GF-D8 (cell line): ENCODE measurements at places on chromosomes 4 and X.

DNA sequence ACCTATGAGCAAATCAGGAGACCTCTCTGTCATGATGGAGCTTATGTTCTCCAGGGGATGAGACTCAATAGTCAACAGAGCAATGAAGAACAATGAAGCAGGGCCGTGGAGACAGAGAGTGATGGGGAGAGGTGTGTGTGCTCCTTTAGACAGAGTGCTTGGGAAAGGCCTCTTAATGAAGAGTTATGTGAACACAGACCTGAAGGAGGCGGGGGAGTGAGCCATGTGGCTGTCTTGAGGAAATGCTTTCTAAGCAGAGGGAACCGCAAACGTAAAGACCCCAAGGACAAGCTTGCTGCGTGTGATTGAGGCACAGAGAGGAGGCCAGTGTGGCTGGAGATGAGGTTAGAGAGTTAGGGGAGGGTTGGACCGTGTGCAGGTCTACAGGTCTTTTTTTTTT, 53.1 kb downstream of the CHRNA9 start:
- no peak for DNase-seq

GRCh38 chr4:83065266-83065665, 30.3 kb downstream of the COPS4 start:
- DNase-seq = no peak

DNA sequence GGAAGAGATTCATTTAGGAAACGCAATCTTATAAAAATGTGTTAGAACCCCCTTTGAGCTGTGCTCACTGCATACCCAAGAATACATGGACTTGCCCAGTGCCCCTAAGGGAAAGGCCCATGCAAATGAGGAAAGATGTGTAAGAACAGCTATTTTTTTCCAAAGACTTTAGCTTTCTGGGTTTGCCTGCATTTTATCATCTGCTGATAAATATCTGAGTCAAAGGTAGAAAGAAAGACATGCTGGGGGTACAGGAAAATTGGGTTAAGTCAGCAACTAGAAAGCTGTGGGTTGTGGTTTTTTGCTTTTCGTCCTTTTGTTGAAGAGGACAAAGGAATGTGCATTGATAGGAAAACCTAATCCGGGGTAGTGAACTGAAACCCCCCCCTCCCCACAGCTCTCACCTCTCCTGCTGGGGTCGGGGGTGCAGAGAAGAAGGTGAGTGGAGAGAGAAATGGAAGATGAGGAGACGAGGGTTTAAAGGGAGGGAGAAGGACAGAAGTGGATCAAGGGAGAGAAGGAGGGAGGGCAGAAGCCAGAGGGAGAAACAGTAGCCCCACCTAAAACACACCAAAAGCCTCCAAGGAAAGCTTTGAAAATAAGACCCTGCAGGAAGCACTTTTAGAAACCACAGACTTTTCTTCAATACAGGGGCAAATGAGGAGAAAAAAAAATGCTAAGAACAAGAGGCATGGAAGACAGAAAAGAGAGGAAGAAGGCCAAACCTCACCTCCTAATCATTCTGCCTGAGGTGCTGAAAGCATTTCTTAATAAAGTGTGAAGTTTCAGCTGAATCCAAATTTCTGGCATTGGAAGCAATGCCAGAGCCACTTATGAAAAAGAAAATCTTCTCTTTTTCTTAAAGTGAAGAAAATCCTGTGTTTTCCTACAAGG, 49.3 kb downstream of the KDR start:
- DNase-seq = no peak

DNA sequence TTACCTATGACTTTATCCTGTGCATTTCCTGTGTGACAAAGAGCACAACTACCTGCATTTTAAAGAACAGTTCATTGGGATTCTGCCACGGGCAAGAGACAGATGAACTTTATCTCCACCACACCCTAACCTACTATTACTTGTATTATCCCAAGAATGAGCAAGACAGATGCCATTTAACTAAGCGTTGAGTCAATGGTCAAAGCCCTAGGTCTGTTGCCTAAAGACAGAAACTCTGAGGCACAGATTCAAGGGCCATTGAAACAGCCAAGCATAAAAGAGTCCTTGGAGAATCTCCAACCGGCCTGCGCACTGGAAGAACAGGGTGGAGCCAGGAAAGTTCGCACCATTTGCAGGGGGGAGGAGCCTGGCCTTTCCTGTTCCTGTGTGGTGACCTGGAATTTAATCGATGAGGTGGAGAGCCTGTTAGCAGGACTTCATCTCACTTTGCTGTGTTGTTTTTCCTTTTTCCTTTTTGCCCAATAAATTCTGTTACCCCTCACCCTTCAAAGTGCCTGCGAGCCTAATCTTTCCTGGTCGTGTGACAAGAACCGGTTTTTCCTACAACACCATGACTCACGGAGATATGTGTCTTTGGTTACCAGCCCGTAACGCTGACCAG, 146.4 kb upstream of the DIAPH2 start:
- no peak for DNase-seq

- DNase-seq = peak; percentile 32
Observed at GRCh38 chr4:169604131-169604900, 8.1 kb downstream of the NEK1 start.

GRCh38 chr4:131091896-131092295, 1995.9 kb downstream of the C4orf33 start:
- DNase-seq = no peak

DNA sequence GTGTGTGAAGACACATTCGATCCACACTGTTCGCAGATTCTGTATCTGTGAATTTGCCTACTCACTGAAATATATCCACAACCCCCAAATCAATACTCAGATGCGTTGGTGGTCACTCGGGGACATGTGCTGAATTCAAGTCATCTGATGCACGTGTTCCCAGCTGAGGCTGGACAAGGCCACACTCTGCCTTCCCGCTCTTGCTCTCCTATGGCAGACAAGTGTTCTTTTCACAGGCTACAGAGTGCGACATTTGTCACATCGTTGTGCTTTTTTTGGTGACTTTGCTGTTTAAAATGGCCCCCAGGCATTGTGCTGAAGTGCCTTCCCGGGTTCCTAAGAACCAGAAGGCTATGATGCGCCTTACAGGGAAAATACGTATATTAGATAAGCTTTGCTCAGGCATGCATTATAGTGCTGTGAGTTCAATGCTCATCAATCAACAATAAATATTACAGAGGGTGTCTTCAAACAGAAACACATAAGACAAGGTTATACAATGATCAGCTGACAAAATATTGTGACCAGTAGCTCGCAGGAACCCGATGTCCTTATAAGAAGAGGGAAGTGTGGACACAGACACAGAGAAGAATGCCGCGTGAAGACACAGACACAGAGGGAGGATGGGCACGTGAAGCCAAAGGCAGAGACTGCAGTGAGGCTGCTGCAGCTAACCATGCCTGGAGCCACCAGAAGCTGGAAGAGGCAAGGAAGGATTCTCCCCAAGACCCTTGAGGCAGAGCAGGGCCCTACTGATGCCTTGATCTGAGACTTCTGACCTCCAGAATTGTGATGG, 42.0 kb downstream of the IRF2 start:
- no peak for DNase-seq

- DNase-seq = no peak
Observed at GRCh38 chr4:874056-874455, 48.1 kb upstream of the CPLX1 start.

DNA sequence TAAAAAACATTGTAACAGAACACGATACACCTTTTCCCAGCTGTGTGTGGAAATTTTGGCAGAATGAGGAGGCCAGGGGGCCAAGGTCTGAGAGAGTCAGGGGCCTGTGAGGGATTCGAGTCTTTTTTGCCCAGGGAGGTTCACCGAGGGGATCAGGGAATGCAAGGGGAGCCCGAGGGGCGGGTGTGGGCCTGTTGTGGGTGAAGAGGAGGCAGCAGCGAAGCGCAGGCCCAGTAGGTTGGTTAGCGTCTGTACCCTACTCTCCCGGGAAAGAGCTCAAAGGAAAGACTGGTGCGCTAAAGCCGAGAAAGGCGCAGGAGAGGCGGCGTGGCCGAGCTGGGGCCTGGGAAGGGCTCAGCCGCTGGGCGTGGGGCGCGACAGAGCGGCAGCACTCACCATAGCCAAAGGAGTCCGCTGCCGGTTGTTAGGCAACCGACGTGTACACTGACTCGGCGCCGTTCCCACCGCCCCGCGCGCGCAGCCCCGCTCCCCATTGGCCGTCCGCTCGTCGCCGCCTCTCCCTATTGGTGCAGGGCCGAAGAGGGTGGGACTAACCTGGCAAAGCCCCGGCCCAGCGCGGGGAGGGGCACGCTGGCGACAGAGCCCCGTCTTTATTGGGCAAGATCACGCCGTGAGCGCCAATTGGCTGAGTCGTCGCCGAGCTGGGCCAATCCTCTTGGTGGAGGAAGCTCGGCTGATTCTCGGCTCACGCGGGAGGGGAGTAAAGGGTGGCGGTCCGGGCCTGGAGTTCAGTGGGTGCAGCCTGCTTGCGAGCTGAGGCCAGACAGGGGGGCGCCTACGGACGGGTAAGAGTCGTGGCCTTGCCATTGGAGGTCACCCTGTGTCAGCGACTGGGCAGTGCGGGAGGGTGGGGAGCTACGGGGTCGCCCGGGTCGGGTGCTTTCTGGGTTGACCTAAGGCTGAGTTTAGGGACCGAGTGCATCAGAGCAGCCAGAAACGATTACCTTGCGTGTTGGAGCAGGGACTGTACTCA, at the start of the genes CETN2 and NSDHL:
TSS of gene CETN2 (minus strand) at position 446 of the 994 bp plus-strand sequence. CDS start at position 399, 47 bp downstream.
TSS of gene NSDHL (plus strand) at position 752 of the 994 bp plus-strand sequence. CDS start 15,262 bp downstream, outside the sequence.
- peak; percentile 81 for DNase-seq
